ENCODE measurements at places on chromosomes 2 and 18.

DNA sequence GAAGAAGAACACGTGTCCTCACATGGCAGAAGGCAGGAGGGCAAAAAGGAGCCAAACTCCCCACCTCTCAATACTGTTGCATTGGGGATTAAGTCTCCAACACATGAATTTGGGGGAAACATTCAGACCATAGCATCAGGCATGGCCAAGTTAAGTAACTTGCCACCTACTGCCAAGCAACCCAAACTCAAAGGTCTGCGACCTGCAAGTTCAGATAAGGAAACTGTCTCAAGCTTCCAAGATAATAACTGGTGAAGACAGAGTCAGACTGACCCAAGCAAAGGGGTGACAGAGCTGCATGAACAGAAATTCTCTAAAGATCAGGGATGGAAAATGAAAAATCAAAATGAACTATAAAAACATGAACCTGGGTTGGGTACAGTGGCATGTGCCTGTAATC is 188.7 kb upstream of the SIX3 start:
- no peak for DNase-seq

DNA sequence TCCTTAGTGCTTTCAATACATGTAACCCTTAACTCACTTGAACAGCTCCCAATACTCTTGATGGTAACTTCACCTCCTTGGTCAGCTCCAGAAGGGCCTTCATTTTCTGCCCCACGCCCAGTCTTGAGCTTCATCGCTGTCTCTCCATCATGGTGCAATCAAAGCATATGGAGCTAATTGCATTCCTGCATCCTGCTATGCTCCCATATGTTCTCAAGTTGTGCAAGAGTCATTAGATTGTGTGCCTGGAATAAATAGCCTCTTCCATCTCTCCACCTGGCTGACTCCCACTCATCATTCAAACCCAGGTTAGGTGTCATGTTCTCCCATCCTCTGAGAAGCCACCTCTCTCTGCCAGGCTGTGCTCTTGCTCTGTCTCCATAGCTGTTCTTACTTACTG is 364.5 kb upstream of the RGPD4 start:
- DNase-seq, result no peak

GRCh38 chr2:176140513-176141317 is 10.6 kb upstream of the HOXD4 start:
- DNase-seq, result peak; percentile 75

DNA sequence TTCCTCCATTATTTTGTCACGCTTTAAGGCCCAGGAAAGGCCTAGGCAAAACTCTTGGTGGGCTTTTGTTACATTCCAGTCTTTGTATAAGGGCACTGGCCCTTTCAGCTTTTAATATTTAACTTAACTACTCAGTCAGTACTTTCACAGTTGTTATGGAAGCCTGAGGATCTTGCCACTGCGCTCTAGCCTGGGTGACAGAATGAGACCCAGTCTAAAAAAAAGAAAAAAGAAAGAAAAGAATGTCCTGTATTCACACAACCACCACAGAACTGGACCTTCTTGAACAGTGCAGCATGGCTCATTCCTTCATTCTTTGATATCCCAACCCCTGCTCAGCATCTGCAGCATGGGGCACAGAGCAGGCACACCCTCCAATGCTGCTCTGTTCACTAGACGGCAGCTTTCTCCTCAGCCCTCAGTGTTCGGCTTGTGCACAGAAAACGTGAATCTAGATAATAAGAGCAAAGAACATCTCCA is 93.4 kb upstream of the MSH2 start:
- no peak for DNase-seq

- DNase-seq, result no peak
Observed at GRCh38 chr2:16104315-16104948, 164.1 kb downstream of the MYCN start.

DNA sequence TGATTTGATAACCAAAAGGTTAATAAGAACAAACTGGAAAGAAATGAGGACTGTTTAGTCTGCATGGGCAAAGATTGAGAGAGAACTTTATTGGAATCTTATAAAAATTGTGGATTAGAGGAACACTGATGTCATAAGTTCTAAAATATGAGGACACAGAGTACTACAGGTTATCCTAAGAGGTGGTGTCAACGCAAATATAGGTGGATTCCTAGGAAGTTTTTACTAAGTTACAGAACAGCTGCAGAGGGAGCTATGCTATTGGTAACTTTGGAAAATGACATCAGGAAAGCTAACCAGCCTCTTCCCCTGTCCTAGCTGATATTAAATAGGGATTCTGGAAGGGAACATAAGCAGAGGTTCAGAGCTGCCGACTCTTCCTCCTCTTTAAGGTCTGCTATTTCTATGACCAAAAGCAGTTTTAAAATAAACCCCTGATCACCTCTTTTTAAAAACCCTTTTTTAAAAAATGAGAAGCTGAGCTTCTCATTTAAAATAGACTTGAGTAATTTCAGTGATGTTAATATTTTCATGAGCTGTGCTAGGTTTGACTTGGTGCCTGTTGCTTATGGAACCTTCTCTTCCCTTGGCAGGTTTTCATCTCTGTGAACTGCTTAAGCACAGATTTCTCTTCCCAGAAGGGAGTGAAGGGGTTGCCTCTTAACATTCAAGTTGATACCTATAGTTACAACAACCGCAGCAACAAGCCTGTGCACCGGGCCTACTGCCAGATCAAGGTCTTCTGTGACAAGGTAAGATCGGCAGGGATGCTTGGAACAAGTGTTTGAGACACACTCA is 34.2 kb downstream of the GRHL1 start:
- no peak for DNase-seq

- peak; percentile 12 for DNase-seq
Observed at GRCh38 chr2:151771599-151772358, 37.5 kb upstream of the NEB start.

GRCh38 chr2:123840016-123840415 is 185.1 kb upstream of the CNTNAP5 start:
- DNase-seq, result no peak
